ENCODE measurements at places on chromosomes 4 and X.

GRCh38 chrX:132292793-132293192 is 73.5 kb upstream of the RAP2C start:
- peak; percentile 64 for DNase-seq

DNA sequence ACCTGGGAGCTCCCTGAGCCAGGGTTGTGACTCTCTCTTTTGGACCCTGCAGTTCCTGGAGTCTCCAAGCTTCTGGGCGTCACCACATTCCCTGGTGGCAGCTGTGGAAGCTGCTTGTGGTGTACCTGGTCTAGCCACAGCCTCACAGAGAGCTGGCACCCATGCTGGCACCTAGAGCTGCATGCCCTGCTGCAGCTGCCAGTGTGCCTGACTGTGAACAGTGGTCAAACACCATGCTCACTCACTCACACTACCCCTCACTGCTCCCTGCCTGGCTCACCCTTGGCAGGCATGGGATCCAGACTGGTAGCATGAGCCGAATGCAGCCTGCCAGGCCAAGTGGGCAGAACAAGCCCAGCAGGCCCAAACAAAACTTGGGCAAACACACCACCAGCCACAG is 66.6 kb downstream of the NAA11 start:
- DNase-seq: no peak

- no peak for DNase-seq
Observed at GRCh38 chr4:181478656-181479055, 764.5 kb upstream of the TENM3 start.

GRCh38 chr4:113442826-113443225 is 318.7 kb downstream of the CAMK2D start:
- DNase-seq: no peak

DNA sequence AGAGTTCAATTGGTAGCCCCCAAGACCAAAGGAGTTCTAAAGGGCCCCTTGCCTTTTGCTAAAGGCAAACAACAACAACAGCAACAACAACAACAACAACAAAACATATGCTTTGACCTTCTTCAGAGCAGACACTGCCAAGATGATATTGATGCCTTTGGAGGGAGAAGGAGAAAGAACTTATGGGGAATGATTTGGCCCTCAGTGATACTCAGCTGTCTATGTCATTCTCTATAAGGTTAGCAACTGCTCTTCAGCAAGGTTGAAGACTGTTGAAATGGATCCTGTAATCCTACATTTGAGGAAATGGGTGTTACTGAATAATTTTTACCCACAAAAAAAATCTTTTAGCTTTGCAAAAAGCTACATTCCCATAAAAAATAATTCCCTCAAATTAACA is 72.5 kb downstream of the PRPS1 start:
- no peak for DNase-seq

- DNase-seq: no peak
Observed at GRCh38 chr4:37836838-37837440, 10.5 kb downstream of the PGM2 start.

- peak; percentile 1 for DNase-seq
Observed at GRCh38 chrX:38458071-38458470, 103.3 kb upstream of the TSPAN7 start.

DNA sequence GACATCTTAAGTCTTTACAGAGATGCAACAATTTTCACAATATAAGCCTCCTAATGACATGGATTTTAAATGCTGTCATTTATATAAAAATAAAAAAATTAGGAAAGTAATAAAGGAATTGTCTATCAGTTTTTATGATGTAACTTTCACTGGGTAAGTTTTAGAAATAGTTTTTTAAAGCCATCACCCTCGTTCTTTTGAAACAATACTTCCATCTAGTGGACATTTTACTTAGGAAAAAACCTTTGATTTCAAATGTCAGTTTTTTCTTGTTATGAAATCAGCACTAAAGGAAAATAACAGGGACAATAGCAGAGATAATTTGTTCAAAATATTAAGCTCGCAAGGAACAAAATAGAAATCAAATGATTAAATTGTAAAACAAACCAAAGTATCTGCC is 24.3 kb upstream of the NDNF start:
- peak; percentile 31 for DNase-seq

- DNase-seq: no peak
Observed at GRCh38 chr4:84110040-84110439, 389.1 kb downstream of the NKX6-1 start.

- peak; percentile 39 for DNase-seq
Observed at GRCh38 chrX:100098660-100099375, 311.3 kb downstream of the PCDH19 start.

DNA sequence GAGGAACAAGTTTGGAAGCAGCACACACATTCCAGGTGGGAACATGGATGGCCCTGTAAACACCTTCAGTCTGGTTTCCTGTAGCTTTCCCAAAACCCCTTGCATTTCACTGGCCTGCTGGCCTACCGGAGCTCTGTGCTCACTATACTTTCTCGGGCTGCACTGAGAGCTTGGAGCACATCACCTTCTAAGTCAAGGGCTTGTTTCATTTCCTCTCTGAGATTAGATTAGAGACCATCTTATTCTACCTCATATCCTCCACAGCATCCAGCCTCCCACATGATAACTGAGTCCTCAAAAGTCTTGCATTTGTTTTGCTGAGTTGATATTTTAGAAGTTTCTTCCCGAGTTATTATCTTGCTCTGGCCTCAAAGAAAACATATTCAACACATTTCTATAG is 147.7 kb downstream of the RASL11B start:
- no peak for DNase-seq

DNA sequence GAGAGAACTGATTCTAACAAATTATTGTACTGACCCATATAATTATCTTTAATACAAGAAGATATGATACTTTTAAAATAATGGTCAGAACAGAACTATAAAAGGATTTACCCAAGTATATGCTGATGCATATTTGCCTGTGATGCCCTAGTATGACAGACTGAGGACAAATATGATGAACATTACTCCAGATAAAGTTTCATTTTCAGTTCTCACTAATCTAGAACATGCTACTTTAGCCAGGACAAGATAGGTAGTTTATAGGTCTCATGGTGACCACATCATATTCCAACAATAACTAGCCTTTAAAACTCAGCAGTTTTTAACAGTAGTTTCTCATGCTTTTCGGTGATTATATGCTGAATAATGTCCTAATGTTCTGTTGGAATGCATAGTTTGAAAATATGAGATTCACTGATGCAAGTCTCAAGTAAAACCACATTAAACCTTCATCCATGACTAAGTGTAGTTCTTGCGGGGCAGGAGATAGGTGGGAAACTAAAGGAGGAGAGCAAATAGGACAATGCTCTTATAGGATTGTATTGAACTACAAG is 295.2 kb upstream of the AGA start:
- DNase-seq: peak; percentile 10

DNA sequence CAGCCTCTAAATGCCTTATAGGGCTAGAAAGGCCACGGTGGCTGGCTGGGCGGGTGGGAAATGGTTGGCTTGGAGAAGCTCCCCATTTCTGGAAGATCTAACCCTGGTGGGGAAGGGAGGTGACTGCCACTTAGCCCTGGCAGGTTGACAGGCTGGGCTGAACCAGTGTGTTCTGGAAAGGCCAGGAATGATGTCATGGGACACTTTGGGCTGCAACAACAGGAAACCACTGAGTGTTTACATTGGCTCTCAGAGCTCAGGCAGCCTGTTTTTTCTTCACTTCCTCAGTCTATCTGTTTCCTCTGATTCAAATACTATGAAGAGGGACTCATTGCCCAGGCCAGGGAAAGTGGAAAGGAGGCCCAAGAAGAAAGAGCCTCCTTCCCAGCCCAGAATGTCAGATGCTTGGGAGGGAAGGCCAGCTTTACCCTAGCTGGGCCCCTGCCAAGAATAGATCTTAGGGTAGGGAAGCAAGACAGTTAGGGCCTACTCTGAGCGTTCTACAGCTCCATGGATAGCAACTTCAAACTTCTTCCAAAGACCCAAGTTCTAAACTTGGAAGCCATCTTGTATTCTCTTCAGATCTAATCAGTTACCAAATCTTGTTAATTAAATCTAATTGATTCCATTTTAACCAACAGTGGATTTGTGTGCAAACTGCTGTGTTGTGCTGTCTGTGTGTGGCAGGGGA is 65.8 kb upstream of the MSN start:
- peak; percentile 84 for DNase-seq

DNA sequence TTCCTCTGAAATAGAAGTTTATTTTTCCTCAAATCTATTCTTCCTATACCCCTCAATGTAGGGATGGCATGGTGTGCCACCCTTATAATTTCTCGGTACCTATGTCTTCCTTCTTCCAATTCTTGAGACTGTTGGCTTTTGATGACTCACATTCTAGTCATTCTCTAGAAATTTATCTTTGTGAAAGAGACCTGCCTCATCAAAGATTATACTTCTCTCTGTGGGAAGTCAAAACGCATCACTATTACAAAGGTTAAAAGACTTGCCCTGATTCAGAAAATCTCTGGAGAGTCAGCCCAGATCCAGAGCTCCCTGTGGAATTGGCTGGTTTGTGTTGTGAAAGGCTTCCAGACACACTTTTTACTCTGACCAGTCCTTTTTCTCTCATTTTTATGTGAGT is 65.9 kb upstream of the FSTL5 start:
- DNase-seq: no peak

DNA sequence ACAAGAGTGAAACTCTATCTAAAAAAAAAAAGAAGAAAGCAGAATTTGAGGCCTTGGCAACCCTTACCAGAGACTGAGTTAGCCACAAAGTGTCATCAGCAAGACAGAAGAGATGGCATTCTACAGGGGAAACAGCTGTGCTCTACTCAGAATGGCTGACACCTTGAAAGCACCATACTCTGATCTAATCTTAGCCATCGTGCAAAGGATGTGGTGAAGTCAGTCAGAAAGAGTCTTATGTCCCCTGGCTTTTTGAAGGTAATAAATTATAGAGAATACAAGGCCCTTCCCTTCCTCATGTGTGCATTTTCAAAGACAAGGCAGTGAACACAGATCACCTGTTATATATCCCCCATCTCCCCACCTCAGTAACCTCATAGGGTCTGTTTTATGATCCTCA is 13.2 kb downstream of the CLNK start:
- no peak for DNase-seq

DNA sequence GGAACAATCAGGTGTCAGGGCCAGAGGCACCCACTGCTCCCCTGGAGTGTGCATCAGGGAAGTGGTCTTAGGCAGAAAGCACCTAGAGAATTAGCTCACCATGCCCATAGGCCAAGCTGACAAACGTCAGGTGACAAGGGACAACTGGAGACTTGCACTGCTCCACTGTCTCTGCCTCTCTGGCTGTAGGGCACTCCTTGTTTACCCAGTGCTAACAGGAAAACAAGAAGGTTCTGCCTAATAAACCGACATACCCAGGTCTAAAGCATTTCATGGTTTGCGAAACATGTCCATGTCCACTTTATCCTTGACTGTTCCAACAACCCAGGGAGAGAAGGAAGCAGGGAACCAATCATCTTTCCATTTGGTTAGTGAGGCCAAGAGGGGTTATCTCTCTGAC is 92.5 kb upstream of the MAMLD1 start:
- DNase-seq: no peak

GRCh38 chrX:119648421-119648775 is 42.2 kb upstream of the NKRF start:
- no peak for DNase-seq

- no peak for DNase-seq
Observed at GRCh38 chr4:41556526-41556925, 18.6 kb downstream of the LIMCH1 start.

DNA sequence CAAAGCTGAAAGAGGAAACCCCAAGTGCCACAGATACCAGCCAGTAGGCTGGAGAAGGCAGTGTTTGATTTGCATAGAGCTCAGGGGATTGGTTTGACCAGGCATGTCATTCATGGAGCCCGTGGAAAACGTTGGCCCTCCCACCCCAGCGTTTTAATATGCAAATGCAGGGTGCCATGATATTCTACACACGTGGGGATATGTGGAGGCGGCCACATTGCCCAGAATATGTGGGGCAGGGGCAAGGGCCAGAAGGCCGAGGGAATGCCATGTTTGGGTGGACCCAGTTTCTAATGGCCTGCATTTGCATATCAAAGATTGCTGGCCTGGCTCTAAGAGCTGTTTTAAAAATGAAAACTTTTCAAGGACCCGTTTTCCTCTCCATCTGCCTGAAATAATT is 71.1 kb downstream of the MAP9 start:
- DNase-seq: no peak

DNA sequence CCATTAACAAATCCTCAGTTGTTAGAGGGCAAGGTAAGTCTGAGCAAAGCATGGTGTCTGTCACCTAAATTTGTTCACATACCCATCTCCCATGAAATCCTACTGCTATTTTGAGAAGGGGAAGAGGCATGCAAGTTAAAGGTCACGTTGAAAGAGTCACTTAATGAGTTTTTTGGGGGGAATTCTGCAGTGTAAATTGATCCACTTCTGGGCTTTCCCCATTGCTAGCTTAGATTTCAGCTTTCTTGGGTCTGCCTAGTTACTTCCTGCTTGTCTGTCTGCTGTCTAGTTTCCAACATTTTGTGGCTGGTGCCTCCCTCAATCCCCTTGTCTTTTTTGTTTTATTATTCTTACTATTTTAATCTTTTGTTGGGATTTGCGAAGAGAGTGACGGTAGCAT is 32.0 kb downstream of the CEP135 start:
- no peak for DNase-seq

GRCh38 chr4:140719686-140720085 is 36.5 kb downstream of the TBC1D9 start:
- DNase-seq: no peak

- DNase-seq: no peak
Observed at GRCh38 chr4:65019775-65020174, 610.5 kb upstream of the TECRL start.

DNA sequence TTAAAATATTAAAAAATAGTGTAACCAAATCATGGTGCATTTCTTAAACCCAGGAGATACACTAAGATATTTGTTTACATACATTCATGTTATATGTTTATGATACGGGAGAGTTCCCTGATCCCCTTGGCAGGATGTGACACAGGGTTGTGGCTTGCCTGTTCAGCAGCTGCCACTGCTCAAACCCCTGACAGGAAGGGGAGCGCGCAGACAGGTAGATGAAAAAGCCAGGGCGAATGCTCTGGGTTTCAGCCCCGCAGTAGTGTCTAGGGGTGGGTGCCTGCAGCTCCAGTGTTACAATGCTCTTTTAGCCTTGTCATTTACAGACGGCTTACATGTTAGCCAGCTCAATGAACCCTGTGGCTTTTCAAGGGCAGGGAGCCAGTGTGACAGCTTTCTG is 1343.8 kb upstream of the IGFBP7 start:
- DNase-seq: no peak

DNA sequence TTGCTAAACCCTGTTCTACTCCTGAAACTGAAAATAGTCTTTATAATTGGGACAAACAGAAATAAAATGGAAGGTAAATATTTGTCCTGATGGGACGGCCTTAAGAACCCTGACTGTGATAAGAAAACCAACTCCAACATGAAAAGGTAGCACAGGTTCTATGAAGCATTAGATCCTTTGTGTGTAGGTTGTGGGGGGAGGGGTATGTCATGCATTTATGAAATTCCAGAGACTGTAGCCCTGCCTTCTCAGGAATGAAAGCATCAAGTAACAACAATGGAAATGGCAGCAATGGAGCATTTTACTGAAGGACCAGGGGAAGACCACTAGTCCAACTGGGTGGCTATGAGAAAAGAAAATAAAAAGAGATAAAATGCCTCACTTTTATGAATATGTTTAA is 23.9 kb downstream of the CXXC4 start:
- DNase-seq: no peak

GRCh38 chr4:6768539-6768905 is 14.0 kb upstream of the KIAA0232 start:
- peak; percentile 26 for DNase-seq

Measured in astrocyte of the hippocampus (primary cell).